ENCODE measurements at places on chromosomes 7 and 10.

DNA sequence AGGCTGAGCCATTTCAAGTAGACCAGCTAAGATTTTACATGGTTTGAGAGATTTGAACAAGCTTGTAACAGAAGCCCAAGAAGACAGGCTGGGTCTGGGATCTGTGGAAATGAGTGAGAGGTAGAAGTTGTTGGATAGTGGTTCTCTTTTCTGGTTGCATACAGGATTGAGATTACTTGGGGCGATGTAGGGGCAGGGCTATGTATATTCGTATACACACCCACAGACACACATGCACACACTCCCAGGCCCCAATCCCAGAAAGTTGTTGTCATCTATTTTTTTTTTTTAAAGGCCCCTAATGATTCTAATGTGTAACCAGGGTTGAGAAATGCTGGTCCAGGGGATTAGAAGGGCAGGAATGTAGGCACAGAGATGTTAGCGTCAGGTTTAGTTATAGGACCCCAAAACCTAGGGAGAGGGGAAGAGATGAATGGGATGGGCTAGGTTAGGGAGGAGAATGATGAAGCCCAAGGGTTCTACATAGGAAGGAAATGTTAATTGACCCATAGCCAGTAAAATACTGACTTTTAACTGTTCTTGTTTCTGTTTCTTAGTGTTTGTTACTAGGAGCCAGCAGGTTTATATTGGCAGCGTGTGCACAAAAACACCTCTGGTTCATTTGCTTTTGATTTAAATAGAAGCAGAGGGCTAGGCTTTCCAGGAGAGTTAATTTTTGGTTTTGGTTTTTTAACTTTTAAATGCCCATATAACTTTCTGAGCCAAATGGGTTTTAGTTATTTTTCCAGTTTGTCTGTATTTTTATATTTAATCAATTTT is 7.8 kb downstream of the TAX1BP1 start:
- DNase-seq = no peak

DNA sequence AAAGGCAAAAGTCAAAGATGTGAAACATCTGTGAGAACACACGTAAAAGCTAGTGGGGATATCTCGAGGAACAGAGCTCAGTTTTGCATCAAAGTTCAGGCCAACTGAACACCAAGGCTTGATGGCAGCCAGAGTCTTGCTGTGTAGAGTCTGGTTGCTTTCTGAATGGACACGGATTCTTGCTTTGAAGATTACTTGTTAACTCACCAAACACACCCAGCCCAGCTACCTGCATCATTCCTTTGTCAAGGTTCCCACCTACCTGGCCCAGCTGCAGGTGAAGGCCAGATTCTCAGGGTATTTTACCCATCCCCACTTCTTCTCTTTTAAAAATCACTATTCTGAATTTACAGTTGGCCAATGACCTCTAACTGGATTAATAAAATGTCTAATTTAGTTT is 174.4 kb upstream of the PHYHIPL start:
- no peak for DNase-seq

DNA sequence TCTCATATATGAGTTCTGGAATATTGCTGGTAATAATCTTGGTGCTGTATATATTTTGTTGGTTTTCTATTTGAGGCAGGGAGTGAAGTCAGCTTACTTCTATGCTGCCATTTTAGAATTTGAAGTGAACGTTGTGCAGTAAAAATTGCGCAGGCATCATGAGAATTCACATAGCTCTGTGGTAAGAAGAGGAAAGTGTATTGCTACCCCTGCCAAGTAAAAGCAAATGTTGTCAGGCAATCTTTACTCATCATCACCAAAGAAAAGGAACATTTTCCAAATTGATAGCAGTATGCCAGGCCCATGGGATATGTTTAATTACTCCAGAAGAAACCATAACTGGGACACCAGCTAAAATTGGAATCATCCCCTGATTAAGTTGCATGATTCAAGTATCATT is 13.4 kb downstream of the FEZF1 start:
- DNase-seq = no peak

GRCh38 chr7:130114776-130115175 is 44.4 kb downstream of the KLHDC10 start:
- DNase-seq = no peak

GRCh38 chr10:34528320-34528719 is 286.8 kb downstream of the PARD3 start:
- no peak for DNase-seq

DNA sequence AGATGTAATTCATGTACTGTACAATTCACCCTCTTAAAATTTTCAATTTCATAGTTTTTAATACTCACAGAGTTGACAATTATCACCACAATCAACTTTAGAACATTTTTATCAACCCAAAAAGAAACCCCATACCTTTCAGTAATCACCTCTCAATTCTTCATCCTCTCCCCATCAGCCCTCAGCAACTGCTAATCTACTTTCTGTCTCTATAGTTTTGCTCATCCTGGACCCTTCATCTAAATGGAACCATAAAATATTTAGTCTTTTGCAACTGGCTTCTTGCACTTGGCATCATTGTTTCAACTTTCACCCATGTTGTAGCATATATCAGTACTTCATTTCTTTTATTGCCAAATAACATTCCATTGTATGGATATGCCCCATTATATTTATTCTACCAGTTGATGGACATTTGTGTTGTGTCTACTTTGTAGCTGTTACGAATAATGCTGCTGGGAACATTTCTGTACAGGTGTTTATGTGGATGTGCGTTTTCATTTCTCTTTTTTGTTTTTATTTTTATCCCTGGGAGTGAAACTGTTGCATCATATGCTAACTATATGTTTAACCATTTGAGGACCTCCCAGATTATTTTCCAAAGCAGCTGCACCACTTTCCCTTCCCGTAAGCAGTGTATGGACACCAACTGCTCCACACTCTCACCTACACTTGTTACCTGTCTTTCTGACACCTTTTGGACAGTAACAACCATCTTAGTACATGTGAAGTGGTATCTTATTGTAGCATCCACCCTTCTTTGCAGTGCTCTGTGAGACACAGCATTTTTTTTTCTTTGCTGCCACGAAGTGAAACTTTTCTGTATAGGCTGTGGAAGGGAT is 65.4 kb upstream of the APBB1IP start:
- DNase-seq = no peak

GRCh38 chr7:108270385-108271015 is 140.3 kb upstream of the LAMB4 start:
- DNase-seq = no peak

DNA sequence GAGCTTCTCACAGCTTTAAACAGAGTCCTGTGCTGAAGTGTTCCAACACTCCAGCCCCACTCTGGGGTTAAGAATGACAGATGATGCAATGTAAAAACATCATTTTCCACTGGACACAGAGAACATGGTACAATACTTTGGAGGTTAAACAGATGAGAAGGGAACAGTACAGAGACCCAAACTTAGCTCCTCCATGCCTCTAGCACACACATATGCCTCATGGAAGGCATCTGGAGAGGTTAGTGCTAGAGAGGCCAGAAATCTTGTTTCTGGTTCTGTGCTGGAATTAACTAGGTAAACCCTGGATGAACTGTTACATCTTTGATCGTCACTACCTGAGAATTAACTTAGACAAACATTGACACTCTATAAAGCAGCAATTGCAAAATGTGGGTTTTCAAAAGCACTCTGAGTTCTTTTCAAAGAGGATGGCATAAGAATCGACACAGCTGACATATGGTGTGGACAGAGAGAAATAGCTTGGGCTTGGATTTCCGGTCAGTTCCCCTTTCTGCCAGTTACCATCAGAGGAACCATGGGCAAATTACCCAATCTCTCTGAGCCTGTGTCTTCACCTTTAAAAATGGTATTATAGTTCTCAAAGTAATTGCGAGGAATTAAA is 81.9 kb downstream of the KCNMA1 start:
- no peak for DNase-seq

Data from CD4-positive, alpha-beta T cell treated with Interleukin-15 for 4 hours (primary cell).